ENCODE measurements at places on chromosomes 11 and 22. TPM values are rescaled to one million over a fixed set of nuclear protein-coding genes. Genes with fewer than 3 reads are reported as not detected.

Gene SCO2
- total RNA-seq = 1.2 TPM

Gene SLC25A18
- not detected for total RNA-seq

Gene ST14
- not detected for total RNA-seq

Gene LDLRAD3
- total RNA-seq = 5.4 TPM

Gene SLC15A3
- 10.7 TPM for total RNA-seq

Gene MS4A7
- not detected for total RNA-seq
